ENCODE measurements at places on chromosomes 6 and 20.
A peak's percentile ranks its signal among the peaks of the same experiment; 100 is the strongest.

DNA sequence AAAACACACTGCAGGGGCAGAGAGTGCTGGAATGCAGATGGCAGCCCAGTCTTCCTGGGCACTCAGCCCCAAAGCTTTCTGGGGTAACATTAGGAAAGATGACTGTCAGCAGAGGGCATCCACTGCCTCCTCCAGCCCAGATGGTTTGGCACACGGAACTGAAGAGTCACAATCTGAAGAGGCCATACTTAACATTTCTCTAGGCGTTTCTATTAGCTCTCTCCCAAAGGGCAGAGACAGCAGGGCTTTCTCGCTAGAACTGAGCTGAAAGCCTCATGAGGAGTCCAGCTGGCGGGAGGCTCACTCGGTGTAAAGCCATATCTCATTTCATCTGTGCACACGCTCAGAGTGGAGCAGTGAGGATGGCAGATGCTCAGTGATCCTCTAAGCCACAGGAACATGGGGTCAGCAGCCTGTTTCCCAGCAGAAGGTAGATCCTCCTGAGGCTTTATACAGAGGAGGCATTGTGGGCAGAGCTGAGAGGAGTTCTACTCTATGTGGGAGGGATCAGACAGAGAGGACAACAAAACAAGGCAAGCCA lies 28.1 kb downstream of the ALDH8A1 start:
- no peak for DNase-seq

- no peak for DNase-seq
Measured at GRCh38 chr20:62839261-62839660, 22.4 kb downstream of the TCFL5 start.

DNA sequence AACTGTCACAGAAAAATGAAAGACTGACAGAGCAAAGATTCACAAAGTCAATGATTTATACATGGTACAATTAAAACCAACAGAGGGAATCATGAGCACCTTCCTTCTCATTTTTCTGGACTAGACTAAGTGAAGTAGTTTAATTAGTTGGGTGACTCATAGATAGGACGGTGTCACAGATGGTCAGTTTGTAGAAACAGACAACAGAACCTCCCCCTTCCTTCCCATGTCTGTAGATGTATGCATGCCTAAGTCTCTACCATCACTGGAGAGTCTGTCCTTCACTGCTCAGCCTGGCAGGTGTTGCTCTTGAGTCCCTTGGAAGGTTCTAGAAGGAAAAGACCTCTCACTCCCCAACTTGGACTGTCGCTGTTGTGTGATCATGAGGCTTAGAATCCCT lies 75.4 kb upstream of the EEF1E1 start:
- DNase-seq, result no peak

DNA sequence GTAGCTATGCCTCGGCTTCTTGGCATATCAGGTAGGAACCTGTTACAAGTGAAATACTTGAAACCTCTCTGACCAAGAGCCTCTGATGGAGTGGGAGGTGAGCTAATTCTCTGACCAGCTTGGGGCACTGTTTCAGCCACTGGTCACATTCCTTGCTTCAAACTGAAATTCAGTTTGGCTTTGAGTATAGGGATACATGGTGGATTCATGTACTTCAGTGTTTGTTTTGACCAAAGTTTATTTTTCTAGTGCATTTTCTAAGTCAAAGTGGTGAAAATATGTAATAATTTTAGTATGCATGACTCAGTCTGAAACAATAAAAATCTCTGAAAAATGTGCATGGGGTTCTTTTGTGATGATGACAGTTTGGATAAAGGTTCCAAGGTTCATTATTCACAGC lies 18.6 kb downstream of the TTPAL start:
- DNase-seq, result no peak

- no peak for DNase-seq
Measured at GRCh38 chr6:75991941-75992340, 80.5 kb downstream of the IMPG1 start.

- no peak for DNase-seq
Measured at GRCh38 chr20:35563834-35564233, 22.0 kb downstream of the ERGIC3 start.

- no peak for DNase-seq
Measured at GRCh38 chr20:57605878-57606277, 14.3 kb downstream of the ZBP1 start.

DNA sequence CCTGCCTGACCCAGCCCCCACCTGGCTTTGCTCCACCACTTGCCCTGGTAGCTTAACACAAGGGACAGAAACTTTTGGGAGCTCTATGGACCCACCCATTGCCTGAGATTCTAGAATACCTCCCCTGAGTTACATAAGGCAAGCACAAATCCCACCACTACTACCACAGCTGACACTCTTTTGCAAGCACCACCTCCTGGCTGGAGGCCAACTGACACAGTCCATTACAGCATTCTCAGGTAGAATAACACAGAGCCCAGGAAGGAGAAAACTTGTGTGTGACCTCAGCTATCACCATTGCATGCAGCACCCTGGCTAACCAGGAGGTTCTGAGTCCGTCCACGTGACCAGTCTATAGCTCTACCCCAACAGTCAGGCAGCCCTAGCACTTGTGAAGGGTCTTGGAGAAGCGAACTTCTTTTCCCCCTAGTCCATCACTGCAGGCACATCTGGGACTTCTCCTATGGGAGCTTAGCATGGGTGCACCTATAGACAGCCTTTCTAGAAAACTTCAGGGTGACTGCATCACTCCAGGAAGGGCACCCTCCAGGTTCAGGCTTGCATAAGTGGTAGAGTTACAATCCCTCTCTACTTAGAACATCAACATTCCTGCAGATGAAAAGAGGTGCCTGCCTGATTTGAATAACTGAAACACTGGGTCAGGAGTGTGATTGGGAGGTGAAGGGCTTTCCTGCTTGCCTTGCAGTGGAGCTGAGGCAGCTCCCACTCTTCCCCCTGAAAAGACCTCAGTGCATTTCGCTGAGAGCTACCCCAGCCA lies 30.1 kb downstream of the CITED2 start:
- DNase-seq, result no peak

GRCh38 chr6:129634411-129635230 lies 75.4 kb downstream of the ARHGAP18 start:
- DNase-seq, result no peak

- no peak for DNase-seq
Measured at GRCh38 chr6:117409420-117409819, 16.3 kb downstream of the ROS1 start.

DNA sequence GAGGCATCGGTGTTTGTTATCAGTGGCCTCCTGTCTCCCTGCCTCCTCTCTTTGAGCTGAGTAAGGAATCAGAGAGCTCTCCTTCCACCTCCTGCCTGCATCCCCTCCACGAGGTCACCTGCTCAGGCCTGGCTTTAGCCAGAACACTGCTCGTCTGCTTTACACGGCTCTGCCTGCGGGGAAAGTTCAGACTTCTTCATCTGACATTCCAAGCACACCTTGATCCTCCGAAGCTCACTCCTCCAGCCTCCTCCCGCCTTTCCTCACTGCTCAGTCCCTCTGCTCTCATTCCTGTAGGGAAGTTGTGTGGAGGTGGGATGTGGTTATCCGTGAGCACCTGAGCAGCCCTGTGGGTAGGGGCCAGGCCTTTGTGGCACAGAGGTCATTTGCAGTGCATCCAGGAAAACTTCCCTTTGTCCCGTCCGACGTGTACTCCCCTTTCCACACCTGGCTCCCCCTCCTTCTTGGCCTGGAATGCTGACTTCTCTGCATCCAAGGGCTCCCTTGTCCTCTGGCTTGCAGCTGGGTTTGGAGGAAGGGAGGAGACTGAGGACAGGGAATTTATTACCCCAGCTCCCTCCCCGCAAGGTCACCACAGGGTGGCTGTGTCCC lies 12.8 kb upstream of the CCDC167 start:
- DNase-seq, result no peak

DNA sequence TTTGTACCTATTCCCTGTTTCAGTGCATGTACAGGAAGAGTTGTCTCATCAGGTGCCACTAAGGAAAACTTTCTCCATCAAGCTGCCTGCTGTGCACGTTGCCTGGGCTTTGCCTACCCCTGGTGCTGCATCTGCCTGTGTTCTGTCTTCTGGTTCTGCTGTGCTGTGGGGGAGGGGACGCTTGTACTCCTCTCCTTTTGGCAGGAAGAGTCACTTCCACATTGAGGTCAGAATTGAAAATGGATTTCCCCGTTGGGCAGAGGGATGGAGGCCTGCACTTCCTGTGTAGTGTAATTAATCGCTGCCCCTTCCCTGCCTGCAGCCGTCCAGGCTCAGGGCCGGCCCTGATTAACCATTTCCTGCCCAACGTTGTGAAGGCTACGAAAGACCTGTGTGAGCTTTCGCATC lies 153.3 kb downstream of the SCML4 start:
- peak; percentile 73 for DNase-seq

- no peak for DNase-seq
Measured at GRCh38 chr6:15736297-15736696, 73.5 kb upstream of the DTNBP1 start.

DNA sequence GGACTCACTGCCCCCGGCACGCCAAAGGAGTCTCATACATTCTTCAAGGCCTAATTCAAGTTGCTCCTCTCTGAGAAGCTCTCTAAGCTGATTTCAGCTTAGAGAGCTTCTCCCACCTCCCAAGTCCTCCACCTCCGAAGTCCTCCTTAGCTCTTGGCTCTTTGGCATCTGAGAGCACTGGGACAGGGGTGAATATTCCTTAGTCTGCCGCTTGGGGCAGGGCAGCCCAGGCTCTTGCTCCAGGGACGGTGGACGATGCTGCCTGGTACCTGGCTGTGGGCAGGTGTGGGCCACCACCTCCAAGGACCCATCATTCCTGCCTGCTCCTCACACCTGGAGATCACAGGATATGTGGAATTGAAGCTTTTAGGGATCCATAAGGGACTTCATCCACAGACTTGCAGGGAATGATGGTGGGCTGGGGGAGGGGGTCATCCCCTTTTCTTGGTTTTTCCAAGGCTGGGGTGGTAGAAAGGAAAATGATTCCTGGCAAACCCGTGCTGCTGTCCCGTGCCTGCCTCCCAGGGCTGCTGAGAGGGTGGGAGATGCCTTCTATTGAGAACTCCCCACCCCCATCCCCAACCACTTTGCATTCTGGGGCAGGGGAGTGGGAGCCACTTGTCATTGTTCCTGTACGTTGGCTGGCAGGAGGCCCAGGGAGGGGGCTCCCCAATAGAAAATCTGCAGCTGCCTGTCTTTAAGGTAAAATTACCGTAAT lies 57.4 kb downstream of the ARHGAP40 start:
- no peak for DNase-seq

GRCh38 chr6:154921482-154921881 lies 73.6 kb upstream of the TIAM2 start:
- DNase-seq, result no peak

DNA sequence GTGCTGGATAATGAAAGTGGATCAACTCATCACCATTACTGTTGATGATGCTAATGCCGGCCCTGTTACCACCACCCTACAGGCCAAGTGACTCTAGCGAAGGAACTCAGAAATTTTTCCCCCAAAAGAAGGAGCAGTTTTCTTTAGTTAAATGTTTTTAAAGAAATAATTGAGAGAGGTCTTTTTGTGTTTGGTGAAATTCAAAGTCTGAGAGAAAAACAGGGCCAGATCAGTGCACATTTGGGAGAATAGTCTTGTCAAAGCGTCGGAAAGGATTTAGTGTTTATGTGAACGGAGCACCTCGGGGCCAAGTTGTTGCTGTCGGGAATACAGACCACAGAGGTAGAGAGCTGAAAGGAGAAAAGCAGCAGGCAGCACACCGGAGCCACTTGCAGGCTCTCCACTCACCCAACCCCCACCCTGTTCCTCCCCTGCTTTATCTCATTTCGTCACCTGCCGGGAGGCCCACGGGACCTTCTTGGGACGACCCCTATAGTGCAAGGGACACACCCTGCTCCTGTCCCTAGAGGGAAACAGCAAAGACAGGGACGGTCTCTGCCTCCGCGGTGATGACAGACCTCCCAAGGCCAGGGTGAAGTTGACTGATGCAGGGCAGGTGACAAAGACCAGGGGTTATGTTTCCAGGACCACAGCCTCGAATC lies 6.8 kb downstream of the TFAP2B start:
- no peak for DNase-seq

- no peak for DNase-seq
Measured at GRCh38 chr20:42678895-42679294, 510.8 kb downstream of the PTPRT start.

GRCh38 chr6:149170564-149171452 lies 146.7 kb upstream of the TAB2 start:
- no peak for DNase-seq

DNA sequence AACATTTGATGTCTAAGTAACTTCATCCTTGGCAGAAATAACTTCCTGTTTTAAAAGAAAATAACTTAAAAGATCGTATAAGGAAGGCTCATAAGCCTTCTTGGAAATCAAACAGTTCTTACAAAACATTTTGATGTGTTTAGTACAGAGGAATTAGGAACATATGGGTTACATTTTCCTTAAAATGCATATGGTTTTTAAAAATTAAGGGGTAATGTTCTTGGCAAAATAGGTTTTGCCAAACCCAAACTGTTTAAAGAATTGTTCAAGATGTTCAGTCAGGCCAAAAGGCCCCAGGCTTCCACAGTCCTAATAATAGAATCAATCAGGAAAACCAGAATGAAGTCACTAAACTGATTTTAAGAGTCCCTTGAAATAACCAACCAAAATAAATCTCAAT lies 142.7 kb upstream of the SLC35B3 start:
- no peak for DNase-seq

- no peak for DNase-seq
Measured at GRCh38 chr6:136486357-136486756, 63.9 kb downstream of the MAP7 start.

GRCh38 chr20:15071085-15071808 lies 733.8 kb upstream of the FLRT3 start:
- DNase-seq, result no peak

GRCh38 chr6:17663226-17663625 lies 43.5 kb downstream of the NUP153 start:
- no peak for DNase-seq

DNA sequence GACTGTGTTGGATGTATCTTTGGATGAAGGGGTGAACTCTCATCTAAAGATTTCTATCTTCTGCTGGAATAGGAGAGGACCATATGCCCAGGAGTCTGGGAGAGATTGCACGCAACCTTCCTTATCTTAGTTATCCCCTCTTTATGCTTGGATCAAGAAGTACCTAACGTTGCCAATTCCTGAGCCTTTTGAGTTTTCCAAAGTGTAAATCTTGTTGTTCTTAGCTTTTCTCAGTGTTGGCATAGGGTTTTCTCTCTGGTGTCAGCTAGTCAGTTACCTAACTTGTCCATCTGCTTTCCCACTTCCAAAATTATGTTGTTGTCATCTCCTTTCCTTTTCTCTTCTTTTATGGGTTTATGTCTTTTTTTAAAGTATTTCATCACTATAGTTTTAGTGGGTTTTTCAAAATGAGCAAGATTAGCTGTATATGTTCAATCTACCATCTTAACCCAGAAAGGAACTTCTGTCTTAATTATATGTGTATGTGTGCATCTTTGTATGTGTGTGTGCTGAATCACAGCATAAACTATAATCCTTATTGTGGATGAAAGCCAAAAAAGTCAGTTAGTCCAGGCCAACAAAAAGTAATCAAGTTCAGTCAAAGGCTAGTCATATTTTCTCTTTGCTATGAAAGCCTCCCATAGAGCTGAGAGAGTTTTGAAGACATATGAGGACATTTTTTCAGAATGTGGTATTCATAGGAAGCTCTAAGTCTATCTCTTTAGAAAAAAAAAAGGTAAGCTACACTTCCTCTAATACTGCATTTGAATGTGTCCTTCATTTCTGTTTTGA lies 72.1 kb downstream of the KHDC1L start:
- DNase-seq, result no peak
